ENCODE measurements at places on chromosomes 5 and 9. TPM values are rescaled to one million over a fixed set of nuclear protein-coding genes. Genes with fewer than 3 reads are reported as not detected.

DNA sequence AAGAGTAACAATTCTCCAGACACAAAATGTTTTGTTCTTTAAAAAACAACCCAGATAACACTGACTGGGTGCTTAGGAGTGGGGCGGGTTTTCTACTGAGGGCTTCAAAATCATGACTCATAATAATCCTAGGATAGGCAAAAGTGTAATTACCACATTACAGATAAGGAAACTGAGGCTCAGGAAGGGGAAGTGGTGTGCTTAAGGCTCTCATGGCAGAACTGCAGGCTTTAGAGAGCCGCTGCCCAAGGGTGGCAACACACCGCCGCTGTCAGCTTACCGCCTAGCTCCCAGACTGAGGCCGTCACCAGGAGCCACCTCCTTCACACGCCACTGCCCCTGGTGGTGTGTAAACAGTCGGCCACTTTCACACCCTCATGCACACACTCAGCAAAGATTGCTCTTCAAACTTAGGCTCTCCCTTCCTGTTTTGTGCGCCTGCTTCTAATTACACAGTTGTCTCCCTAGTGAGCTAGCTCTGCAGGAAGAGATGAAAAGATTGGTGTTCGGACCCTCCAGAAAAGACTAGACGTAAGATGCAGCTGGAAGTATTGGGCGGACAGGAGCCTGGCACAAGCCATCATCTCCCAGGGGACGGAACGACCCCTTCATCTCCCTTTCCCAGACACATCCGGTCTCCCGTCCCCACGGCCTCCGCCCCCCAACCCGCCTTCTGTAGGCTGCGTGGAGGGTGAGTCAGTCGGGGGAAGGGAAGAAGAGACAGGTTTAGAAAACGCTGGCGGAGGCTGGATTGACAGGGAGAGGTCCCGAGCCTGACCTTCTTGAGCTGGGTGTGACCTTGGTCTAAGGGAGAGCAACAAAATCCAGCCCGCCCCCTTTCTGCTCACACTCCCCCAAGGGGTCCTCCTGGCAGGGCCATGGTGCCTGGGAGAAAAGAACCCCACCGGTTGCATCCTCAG, 162.7 kb downstream of the SYK start:
- H3K27ac ChIP-seq: no peak overlapping the region
- H3K36me3 ChIP-seq: no peaks in the 10 kb centered on the region
- H3K4me3 ChIP-seq: no peak overlapping the region
- DNase-seq: no peak
- H3K4me1 ChIP-seq: no peaks in the 10 kb centered on the region

DNA sequence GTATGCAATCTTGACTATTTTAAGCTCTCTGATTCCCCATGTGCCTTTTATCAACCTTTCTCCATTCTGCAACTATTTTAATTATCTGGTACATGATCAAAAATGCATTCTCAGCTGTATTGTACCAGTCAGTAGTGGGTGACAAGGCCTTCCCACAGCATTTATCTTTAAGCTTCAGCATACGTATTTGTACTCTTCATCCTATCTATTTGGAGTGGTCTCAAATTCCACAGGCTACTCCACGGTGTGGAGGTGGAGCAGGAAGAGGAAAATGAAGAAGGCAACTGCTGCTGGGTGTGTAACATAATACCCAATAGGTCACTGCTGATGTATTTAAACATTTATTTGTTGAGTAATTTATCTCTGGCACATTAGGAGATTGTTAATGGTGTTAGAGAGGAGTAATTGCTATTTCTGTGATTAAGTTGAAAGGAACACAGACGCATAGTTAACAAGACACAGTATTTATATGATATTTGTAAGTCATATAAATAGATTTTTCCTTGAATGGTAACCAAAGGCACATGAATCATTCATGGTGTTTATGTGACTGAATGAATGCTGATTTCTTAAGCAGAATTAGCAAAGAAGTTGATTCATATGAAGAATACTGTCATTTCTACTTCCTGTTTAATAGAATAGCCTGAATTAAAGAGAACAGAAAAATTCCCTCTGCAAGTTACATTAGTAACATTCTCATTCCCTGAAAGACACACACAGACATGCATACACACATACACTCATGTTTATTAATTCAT, 153.8 kb upstream of the NR3C1 start:
- DNase-seq: no peak
- H3K4me1 ChIP-seq: no peaks in the 10 kb centered on the region
- H3K36me3 ChIP-seq: no peaks in the 10 kb centered on the region
- H3K27me3 ChIP-seq: no peaks in the 10 kb centered on the region

- H3K36me3 ChIP-seq: no peaks in the 10 kb centered on the region
- peaks cover 16% of the 10 kb centered on the region for H3K4me1 ChIP-seq
- DNase-seq: no peak
- no peak overlapping the region for H3K27ac ChIP-seq
Observed at GRCh38 chr9:72477930-72478518, 43.4 kb upstream of the TMC1 start.

- H3K4me1 ChIP-seq: no peaks in the 10 kb centered on the region
- H3K27ac ChIP-seq: no peak overlapping the region
- no peaks in the 10 kb centered on the region for H3K36me3 ChIP-seq
Observed at GRCh38 chr9:126696401-126697145, 82.8 kb downstream of the LMX1B start.

GRCh38 chr5:55134053-55134722, 25.8 kb upstream of the GPX8 start:
- H3K27me3 ChIP-seq: no peaks in the 10 kb centered on the region
- DNase-seq: no peak
- H3K36me3 ChIP-seq: no peaks in the 10 kb centered on the region
- no peak overlapping the region for H3K4me3 ChIP-seq
- H3K27ac ChIP-seq: no peak overlapping the region

- DNase-seq: no peak
- H3K4me1 ChIP-seq: peaks cover 21% of the 10 kb centered on the region
- H3K4me3 ChIP-seq: no peak overlapping the region
- no peaks in the 10 kb centered on the region for H3K27me3 ChIP-seq
Observed at GRCh38 chr5:176383248-176383905, 5.0 kb downstream of the NOP16 start.

GRCh38 chr5:178296066-178296465, 63.5 kb upstream of the PHYKPL start:
- H3K4me1 ChIP-seq: no peaks in the 10 kb centered on the region
- no peaks in the 10 kb centered on the region for H3K27me3 ChIP-seq
- H3K36me3 ChIP-seq: no peaks in the 10 kb centered on the region
- no peak overlapping the region for H3K4me3 ChIP-seq
- no peak overlapping the region for H3K27ac ChIP-seq
- DNase-seq: no peak

GRCh38 chr5:137580030-137580429, 80.9 kb upstream of the SPOCK1 start:
- H3K4me1 ChIP-seq: no peaks in the 10 kb centered on the region
- DNase-seq: no peak
- no peak overlapping the region for H3K4me3 ChIP-seq

DNA sequence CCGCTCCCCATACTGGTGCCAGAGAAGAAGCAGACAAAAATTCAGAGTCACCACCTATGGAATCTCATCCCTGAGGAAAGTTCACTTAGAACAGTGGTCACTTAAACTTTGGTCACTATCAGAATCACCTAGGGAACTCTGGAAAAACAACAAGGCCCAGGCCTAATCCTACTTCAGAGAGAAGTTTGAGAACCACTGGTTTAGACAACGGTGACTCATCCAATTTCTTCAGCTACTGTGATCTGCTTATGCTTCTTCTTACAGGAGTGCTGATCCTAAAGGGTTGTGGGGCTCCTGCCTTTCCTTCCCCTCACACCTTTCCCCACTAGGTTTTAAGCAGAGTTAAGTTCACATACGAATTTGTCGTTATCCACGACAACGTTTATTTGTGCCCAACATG, 194.7 kb upstream of the KLF4 start:
- no peaks in the 10 kb centered on the region for H3K27me3 ChIP-seq
- H3K4me3 ChIP-seq: no peak overlapping the region
- no peak overlapping the region for H3K27ac ChIP-seq
- DNase-seq: no peak
- no peaks in the 10 kb centered on the region for H3K36me3 ChIP-seq

GRCh38 chr9:76357555-76357954, 36.7 kb downstream of the RFK start:
- no peaks in the 10 kb centered on the region for H3K36me3 ChIP-seq
- DNase-seq: no peak
- H3K27me3 ChIP-seq: no peaks in the 10 kb centered on the region
- H3K4me3 ChIP-seq: no peak overlapping the region
- no peaks in the 10 kb centered on the region for H3K4me1 ChIP-seq

GRCh38 chr9:114299286-114300152, 23.4 kb upstream of the ORM1 start:
- H3K4me3 ChIP-seq: no peak overlapping the region
- H3K27ac ChIP-seq: no peak overlapping the region
- H3K27me3 ChIP-seq: no peaks in the 10 kb centered on the region
- no peaks in the 10 kb centered on the region for H3K36me3 ChIP-seq

Gene DND1
- not detected for polyA plus RNA-seq

Gene PHYHD1
- not detected for polyA plus RNA-seq

- H3K36me3 ChIP-seq: no peaks in the 10 kb centered on the region
- H3K27me3 ChIP-seq: no peaks in the 10 kb centered on the region
- H3K4me1 ChIP-seq: peaks cover 10% of the 10 kb centered on the region
- H3K27ac ChIP-seq: no peak overlapping the region
- H3K4me3 ChIP-seq: no peak overlapping the region
Observed at GRCh38 chr9:4657426-4658159, 4.5 kb upstream of the PLPP6 start.

GRCh38 chr9:84570482-84571154, 98.9 kb upstream of the NTRK2 start:
- no peaks in the 10 kb centered on the region for H3K27me3 ChIP-seq
- DNase-seq: no peak
- no peak overlapping the region for H3K4me3 ChIP-seq
- H3K27ac ChIP-seq: no peak overlapping the region

DNA sequence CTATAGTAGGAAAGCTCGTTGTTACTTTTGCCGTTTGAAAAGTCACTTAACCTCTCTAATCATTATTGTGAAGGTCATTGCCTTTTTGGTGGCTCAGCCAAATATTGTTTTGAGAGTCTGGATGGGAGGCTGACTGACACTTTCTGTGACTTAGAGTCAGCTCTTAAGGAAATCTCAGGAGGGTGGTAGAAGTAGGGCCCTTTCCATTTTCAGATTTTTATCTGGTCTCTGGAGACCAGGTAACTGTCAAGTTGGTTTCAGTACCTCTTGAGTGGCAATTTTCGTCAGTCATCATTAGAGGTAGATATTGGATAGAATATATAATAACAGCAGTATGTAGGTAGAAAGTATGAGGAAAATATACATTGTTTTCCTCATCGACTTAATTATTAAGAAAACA, 23.3 kb downstream of the UGCG start:
- no peak for DNase-seq
- H3K36me3 ChIP-seq: peaks cover 5% of the 10 kb centered on the region
- H3K4me3 ChIP-seq: no peak overlapping the region
- H3K27me3 ChIP-seq: no peaks in the 10 kb centered on the region
- H3K27ac ChIP-seq: no peak overlapping the region
